ENCODE measurements at places on chromosomes 16 and 17. TPM values are rescaled to one million over a fixed set of nuclear protein-coding genes. Genes with fewer than 3 reads are reported as not detected.

EPN3 gene
- not detected for total RNA-seq

GRCh38 chr16:4870138-4870671 is 22.9 kb downstream of the UBN1 start:
- H3K4me3 ChIP-seq = no peak overlapping the region
- H3K27ac ChIP-seq = no peak overlapping the region
- no peaks in the 10 kb centered on the region for H3K27me3 ChIP-seq
- H3K36me3 ChIP-seq = peaks cover 62% of the 10 kb centered on the region
- H3K4me1 ChIP-seq = no peaks in the 10 kb centered on the region
- DNase-seq = no peak

DNA sequence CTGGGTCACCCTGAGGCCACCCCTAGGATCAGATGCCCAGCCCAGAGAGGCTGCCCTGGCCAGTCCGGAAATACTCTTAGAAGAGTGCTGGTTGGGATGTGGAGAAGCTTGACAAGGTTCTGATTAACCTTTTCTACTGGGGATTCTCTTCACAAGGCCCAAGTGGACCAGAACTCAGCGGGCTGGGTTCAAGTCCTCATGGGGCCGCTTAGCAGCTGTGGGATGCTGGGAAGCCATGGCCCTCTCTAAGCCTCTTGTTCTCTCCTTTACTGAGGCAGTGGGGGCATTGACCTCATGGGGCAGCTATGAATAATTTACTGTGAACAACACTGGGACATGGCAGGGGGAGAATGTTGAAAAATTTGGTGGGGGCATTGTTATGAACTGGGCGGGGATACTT is 92.8 kb downstream of the CYLD start:
- H3K4me1 ChIP-seq = no peaks in the 10 kb centered on the region
- no peaks in the 10 kb centered on the region for H3K36me3 ChIP-seq
- H3K27me3 ChIP-seq = peaks cover 8% of the 10 kb centered on the region
- DNase-seq = no peak
- no peak overlapping the region for H3K27ac ChIP-seq
- no peak overlapping the region for H3K4me3 ChIP-seq

DNA sequence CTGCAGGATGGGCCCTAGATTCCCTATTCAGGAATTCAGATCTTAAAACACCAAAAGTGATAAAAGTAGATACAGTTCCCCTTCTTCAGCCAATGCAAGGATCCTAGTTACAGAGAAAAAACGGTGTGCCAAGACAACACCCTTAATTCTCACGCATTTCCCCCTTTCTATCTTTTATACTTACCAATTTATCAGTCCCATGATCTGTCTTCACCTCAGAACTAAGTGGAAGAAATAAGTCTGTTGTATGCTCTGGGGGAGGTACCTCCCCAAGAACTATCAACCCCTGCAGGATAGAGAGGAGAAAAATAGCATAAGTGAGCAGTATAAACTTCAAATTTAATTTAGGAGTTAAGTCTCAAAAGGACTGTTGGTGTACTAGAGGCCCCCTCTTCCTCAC is 83.2 kb downstream of the STH start:
- H3K36me3 ChIP-seq = 0 out of 2 replicates have a peak, but pooled peaks cover 5% of the 10 kb centered on the region
- no peaks in the 10 kb centered on the region for H3K27me3 ChIP-seq
- no peak overlapping the region for H3K4me3 ChIP-seq
- no peak overlapping the region for H3K27ac ChIP-seq
- no peak for DNase-seq
- peaks cover 2% of the 10 kb centered on the region for H3K4me1 ChIP-seq

CCDC200 gene
- not detected for total RNA-seq

GRCh38 chr16:8519179-8519578 is 71.1 kb downstream of the TMEM114 start:
- no peak overlapping the region for H3K4me3 ChIP-seq
- H3K27me3 ChIP-seq = no peaks in the 10 kb centered on the region
- no peaks in the 10 kb centered on the region for H3K4me1 ChIP-seq

DNA sequence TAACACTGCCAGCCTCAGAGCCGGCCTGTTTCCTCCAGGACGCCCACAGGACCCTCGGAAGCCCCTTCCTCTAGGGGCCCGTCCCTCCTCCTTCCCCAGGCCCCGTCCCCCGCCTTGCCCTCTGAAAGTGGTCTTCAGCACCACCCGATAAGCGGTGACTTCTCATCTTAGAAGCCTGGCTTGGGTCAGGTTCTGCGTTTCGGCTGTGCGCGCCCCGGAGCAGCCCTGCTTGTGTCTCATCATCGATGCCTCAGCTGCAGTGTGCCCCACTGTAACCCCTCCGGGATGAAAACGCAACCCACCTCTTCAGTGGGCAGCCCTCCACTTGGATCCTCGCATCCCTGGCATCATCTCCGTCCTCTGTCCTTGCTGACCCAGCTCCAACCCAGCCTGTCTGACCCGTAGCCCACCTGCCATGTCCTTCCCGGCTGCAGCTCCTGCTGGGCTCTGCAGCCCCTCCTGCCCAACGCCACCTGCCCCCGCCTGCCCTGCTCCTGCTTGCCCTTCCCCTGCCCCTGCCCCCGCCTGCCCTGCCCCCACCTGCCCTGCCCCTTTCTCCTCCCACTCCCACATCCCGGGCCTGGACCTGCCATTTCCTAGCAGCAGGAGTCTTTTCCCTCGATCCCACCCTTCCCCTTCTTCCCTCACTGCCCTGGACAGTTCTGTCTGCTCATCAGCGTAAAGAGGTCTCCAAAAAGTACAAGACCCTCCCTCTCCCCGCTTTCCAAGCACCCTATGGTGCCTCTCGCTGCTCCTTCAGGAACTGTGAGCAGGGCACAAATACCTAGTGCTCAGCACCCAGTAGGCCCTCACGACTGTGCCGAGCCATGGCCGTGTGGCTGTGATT is 112.5 kb upstream of the CHMP6 start:
- no peak overlapping the region for H3K27ac ChIP-seq
- peaks cover 37% of the 10 kb centered on the region for H3K36me3 ChIP-seq
- H3K4me3 ChIP-seq = no peak overlapping the region
- H3K27me3 ChIP-seq = no peaks in the 10 kb centered on the region
- DNase-seq = no peak

PPY gene
- total RNA-seq = not detected

DCAKD gene
- total RNA-seq = 47.9 TPM

All from IMR-90 (cell line).